GM04504 (cell line): ENCODE measurements at places on chromosomes 11 and 22.

GRCh38 chr11:96635655-96636054 is 245.8 kb downstream of the JRKL start:
- no peak for DNase-seq

DNA sequence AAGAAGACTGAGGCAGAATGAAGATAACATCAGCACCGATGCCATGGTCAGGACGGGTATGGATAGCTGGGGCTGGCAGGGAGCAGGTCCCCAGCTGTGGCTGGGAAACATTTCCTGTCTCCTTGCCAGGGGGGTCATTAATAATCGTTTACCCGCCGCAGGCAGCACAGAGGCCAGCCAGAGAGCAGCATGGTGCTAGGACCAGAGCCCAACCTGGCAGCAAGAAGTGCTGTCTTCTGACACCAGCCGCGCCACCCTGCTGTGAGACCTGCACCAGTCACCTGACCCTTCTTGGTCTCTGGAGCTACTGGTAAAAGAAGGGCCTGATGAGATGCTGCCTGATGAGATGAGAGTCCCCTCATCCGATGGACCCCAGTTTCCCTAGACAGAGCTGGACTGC is 36.3 kb downstream of the PDE2A start:
- DNase-seq, result no peak

DNA sequence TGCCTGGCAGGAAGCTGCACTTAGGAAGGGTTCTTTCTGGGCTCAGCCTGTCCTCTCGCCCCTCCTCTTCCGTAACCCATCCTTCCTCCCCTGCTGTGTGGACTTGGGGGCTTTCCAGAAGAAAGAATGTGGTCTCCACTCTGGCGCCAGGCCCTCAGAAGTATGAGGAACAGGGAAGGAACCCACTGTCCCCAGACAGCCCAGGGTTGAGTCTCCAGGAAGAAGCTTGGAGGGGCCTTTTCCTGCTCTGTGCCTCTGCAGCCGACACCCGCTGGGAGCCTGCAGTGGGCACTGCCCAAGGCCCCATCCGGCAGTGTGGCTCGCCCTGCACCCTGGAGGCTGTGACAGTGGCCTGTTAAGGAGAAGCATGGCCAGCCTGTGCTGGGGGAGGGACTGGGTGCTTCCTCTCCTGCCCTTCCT is 112.6 kb downstream of the ST3GAL4 start:
- no peak for DNase-seq

GRCh38 chr11:18490736-18491485 is 35.3 kb downstream of the LDHAL6A start:
- no peak for DNase-seq

GRCh38 chr22:46089426-46090035 is 60.8 kb upstream of the PPARA start:
- DNase-seq, result no peak

DNA sequence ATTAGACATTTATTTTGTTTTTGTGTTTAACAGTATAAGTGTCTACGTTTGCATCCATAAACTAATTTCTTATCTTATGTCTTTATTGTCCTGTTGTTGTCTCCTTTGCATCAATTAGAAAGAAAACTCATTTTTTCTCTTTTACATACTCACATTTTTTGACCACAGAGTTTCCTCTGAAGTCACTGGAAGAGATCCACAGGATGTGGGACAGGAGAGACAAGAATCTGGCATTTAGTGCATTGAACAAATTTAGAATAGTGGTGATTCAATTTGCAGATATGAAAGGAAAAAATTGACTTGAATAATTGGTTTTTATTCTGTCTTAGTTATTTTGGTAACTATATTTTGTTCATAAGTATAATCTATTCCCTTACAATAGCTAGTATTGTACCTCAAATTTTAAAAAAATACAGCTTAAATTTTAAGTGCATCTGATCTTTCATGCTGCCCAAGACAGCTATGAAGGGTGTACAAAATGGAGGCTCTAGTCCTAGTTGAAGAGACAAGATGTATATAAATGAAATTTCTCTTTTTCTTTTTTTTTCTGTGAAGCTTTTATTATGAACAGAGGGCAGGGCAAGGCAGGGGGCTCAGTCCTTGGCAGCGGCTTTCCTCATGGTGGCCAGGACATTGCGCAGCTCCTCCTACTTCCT is 24.4 kb downstream of the HORMAD2 start:
- no peak for DNase-seq

DNA sequence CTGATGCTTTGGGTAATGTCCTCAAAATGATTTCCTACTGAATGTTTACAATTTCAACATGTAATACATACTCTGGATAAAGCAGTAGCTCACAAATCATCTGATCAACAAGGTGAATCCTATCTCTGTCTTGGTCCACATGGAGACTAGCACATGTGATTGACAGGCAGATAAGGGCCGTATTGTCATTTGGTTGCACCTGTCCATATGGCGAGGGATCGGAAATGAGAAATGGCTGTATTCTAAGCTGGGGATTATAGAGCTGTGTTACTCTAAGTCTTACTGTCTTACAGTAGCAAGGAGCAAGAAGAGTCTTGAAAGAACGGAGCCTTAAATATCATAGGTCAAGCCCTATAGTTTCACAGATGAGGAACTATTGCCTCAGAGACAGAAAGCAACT is 55.7 kb downstream of the APIP start:
- no peak for DNase-seq

GRCh38 chr22:17950651-17951214 is 73.6 kb downstream of the MICAL3 start:
- peak; percentile 37 for DNase-seq

DNA sequence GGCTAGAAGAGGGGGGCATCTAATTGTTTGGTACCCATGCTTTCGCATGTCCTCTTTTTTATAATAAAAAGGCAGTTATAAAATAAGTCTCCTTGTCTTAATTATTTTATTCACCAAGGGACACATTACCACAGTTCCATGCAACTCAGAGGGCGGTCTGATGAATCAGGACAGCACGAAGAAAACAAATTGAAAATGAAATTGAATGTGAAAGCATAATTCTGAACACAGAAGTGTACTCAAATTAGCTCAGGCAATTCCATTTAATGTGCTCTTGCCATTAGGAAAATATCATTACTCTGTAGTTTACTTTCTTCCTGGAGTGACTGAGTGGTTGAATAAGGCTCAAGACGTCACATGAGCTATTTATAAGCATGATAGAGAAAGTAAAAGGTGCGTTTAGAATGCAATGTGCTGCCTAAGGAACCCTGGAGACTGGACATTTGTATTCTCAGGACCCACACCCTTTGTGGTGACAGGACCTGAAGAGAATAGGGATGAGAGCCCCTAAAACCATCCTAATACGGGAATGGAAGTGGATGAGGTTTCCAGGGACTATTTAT is 59.6 kb downstream of the MTNR1B start:
- DNase-seq, result no peak

GRCh38 chr11:81658722-81659121 is 1074.9 kb downstream of the FAM181B start:
- no peak for DNase-seq

- DNase-seq, result no peak
Observed at GRCh38 chr11:108891909-108892511, 227.1 kb downstream of the DDX10 start.

GRCh38 chr22:48757581-48757980 is 1070.1 kb downstream of the BRD1 start:
- no peak for DNase-seq

DNA sequence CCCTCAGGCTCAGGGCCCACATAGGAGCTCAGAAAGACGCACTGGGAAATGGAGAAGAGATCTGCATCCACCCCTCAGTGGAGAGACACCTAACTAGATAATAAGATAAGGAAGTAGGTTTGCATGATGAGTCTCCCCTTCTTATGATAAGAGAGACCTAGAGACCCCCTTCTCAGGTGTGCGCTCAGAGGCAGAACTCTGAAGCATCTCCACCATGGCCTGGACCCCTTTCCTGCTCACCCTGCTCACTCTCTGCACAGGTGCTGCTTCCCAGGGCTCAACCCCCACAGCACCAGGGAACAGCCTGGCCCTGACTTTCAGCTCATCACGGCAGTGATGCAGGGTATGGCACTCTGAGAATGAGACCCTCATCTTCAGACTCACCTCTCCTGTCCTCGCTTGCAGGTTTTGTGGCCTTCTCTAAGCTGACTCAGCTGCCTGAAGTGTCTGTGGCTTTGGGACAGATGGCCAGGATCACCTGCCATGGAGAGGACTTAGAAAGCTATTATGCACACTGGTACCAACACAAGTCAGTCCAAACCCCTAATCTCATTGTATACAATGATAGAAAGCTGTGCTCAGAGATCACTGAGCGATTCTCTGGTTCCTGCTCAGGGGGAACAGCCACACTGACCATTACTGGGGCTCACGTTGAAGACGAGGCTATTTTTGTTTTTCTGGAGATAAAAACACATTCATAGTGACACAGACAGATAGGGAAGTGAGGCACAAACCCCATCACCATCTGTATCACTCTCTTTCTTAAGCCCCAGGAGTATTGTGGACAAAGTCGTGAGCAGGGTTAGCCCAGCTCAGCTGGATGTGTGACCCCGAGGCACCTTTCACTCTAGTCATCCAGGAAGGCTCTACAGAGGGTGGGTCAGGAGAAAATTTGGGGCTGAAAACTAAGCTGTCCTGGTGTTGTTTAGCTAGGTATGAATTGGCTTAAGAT is 29.7 kb upstream of the IGLL5 start:
- no peak for DNase-seq

- peak; percentile 24 for DNase-seq
Observed at GRCh38 chr11:128246810-128247594, 340.4 kb downstream of the ETS1 start.

DNA sequence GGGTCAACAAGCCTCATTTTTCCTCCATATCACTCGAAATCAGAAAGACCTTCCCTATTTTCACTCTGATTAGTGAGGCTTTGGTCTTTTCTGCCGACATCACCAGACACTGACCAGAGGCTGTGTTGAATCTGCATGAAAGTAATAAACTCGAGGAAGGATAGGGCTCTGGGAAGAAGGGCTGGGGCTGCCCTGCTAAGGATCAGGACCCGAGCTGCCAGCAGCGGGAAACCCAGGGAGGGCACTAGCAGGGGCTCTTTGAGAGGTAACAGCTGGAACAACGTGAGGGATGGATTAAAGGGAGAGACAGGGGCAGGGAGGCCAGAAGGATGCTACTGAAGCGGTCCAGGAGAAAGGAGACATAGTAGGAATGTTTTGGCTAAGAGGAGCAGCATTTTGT is 377.5 kb upstream of the NARS2 start:
- no peak for DNase-seq
